ENCODE measurements at places on chromosomes 12 and 14.

DNA sequence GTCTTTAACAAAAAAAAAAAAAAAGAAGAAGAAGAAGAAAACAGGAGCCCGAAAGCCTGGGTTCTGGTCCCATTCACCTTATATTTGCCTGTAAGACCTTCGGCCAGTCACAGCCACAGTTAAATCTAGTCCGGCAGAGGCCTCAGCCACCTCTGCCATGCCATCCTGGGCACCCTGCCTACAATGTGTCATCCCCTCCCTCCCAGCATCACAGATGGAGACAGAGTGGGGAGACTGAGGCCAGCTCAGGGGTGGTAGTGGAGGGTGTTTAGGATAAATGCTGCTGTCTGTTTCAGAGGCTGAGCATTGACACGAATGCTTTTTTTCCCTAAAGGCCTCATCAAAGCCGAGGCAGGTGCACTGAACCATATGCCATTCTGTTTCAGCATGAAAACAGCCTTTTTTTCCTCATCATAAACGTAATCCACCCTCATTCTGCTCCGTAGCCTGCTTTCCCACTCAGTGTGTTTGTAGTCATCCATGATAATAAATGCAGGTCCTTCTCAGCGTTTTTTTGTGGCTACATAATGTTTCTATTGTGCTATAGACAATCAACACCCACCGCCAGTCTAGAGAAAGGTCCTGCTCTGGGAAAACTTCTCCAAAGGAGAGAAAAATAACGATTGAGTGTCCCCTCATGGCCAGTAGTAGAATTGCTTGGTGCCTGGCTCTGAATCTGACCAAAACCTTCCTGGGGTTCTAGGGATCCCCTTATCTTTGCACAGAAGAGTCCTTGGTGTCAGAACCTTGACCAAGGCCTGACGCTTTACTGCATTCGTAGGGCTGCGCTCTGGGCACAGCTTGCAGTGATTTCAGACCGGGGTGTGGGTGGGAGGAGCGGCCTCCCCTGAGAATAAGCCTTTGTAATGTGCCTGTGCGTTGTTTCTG is 41.1 kb upstream of the TSPAN9 start:
- DNase-seq, result no peak

DNA sequence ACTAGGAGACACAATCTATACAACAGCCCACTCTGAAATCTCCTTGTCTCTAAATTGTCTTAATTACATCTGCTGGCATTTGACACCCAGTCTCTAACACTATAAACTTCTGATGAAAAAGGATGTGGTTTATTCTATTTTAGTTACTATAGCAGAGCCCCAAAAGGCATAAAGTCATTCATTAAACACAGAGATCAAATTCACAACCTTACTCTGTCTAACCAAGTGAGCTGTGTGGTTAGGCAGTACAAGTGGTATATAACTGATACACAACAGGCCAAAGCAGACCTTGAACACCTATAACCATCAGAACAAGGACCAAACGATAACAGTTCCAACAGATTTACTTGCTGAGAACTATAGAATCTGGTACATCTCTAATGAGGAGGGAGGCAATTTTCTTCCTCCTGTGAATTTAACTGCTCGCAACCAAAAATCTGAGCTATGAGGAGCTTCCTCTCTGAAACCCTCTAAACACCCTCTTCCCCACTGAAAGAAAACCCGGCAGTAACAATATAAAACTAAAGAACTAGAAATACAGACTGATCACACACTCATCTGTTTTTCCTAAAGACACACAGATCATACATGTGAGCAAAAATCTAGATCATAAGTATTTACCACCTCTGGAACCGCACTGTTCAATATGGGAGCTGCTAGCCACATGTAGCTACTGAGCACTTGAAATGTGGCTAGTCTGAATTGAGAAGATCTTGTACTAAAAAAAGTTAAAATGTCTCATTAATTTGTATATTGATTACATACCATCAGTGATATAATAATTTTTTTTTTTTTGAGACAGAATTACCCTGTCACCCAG is 17.7 kb downstream of the SPPL3 start:
- DNase-seq, result no peak

DNA sequence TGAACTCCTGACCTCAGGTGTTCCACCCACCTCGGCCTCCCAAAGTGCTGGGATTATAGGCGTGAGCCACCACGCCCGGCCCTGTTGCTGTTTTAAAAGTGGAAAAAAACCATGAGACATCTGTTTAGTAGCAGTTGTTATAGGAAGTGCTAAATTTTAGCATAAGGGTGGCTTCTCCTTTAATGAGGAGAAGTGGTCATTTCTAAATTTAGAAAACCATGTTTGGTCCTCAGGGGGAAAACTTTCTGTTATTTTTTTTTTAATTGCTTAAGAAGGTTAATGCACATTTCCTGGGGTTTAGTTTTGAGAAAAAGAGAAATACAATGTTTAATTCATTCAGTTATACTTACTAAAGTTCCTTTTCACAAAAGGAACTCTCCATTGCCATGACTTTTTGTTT is 102.1 kb downstream of the MYRFL start:
- DNase-seq, result no peak

GRCh38 chr12:106498056-106498455 is 84.7 kb upstream of the RFX4 start:
- no peak for DNase-seq

- DNase-seq, result no peak
These were observed 127.4 kb downstream of the CRADD start for GRCh38 chr12:93804392-93805179.

- no peak for DNase-seq
These were observed 135.7 kb downstream of the SCARB1 start for GRCh38 chr12:124727922-124728321.

DNA sequence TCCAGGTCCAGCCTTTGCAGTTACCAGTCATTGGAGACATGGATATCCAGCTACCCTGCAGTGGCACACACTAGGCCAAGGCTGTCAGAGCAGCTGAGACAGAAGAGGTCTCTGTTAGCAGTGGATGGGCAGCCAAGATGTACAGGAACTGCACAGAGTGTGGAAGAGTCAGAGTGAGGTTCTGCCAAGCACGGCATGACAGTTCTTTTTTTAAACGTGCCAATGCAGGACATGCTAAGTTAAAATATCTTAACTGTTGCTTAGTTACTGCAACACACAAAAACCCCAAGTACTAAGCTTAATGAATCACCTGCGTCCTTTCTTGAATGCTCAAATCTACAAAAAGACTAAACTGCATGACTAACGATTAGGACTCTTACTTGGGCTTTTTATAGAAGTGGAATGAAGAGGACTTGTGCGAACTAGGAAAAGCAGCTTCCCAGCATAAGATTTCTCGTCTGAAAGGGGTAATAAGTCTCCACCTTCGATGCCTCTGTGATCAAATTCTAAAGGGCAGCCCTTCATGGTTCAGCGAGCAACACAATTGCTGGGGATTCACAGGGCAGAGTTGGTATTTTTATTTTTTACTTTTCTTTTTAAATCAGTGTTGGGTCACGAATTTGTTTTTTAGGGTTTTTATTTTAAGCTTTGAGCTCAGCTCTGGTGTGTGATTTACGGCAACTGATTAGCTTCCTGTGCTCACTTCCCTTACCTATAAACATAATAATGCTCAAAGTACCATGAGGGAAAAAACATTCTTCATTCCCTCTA is 20.6 kb downstream of the MAPK1IP1L start:
- DNase-seq, result no peak

DNA sequence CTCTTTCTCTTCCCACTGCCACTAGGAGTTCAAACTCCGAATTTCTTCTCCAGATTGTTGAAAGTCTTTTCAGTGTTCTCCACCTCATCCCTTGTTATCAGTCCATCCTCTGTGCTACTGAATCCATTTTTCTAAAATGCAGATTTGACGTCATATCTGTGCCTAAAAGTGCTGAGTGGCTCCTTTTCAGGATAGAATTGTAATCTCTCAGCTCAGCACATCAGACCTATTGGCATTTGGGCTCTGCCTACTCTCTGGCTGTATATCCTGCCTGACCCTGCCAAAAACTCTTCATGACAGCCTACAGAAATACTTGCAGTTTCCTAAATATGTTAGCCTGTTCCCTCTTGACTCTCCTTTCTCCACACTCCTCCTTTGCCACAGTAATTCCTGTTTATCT is 1.1 kb upstream of the RABGGTA start:
- no peak for DNase-seq

GRCh38 chr14:95442633-95443021 is 73.8 kb downstream of the SYNE3 start:
- DNase-seq, result peak; percentile 82

DNA sequence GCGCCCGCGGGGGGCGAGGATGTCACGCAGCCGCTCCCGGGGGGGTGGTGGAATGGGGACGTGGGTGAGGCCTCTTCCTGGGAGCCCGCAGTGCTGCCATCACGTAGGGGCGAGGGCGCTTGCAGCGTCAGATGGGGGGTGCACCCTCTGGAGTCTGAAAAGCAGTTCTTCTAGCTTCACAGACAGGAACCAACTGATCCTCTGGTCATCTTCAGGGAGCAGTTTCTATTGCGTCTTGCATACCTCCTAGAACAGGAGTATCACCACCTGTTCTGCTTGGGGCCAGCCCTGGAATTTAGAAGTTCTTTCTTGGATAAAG is 36.9 kb upstream of the PRIMA1 start:
- DNase-seq, result no peak

DNA sequence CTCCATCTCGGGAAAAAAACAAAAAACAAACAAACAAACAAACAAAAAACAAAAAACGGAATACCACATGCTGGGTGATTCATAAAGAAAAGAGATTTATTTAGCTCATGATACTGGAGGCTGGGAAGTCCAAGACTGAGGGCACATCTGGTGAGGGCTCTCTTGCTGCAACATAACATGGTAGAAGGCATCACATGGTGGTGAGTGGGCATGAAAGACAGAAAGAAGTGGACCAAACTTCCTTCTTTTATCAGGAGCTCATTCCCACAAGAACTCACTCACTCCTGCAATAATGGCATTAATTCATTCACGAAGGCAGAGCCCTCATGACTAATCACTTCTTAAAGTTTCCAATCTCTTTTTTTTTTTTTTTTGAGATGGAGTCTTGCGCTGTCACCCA is 8.0 kb upstream of the LGMN start:
- DNase-seq, result no peak

DNA sequence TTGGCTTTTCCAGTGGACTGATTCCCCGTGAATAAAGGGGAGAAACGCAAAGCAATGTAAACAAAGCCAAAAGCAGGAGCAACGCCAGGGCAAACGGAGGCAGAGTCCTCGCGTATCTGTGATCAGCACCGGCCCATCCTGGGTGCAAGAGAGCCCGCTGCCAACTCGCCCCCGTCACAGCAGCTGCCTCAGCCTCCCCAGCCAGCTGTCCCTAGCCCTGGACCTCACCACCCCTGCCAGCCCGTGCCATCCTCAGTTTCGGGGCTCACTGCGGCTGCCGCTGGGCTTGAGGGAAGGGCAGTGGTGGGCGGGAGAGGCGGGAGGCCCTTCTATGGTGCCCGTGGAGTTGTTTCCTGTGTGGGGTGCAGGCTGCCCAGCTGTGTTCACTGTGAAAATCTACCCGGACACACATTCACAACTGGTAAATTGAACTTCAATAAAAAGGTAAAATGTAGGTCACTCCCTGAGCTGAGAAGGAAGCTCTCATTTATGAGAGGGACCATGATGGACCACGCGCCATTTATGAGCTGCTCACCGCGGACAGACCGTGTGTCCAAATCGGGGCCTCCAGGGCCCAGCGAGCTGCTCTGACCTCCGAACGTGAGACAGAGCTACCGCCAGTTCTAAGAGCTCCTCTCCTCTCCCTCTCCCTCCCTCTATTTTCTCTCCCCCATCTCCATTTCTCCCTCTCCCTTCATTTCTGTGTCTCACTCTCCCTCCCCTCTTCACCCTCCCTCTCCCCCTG is 330.5 kb upstream of the SFSWAP start:
- DNase-seq, result no peak

DNA sequence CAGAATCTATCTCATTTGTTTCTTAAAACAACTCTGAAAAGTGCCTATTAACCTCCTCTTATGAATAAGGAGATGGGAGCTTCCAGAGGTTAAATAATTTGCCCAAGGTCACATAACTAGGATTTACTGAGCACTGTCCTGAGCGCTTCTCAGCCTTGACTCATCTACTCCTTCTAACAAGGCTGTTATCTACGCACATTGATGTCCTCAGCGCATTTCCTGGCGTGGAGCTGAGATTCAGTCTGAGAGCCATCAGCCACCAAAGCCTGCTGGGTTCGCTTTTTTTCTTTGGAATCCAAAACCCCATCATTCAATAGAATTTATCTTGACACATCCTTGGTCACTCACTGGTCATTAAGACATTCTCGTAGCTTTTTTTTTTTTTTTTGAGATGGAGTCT is 29.3 kb downstream of the AK7 start:
- DNase-seq, result no peak

DNA sequence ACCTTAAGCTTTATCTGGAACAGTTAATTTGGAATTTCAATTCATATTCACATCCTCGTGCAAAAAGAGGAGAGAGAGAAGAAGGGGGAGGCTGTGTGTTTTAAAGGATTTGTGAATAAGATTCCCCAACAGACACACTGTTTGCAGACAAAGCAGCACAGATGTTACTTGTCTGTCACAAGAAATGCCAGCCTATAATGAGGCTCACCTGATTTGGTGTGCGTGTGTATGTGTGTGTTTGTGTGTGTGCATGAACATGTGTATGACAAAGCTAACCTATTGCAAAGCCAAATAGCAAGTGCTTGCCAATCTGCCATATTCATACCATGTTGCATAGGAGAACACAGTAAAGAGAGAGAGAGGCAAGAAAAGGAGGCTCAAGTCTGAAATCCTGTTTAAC is 361.6 kb upstream of the NOVA1 start:
- no peak for DNase-seq
